ENCODE measurements at places on chromosomes 12 and 14. TPM values are rescaled to one million over a fixed set of nuclear protein-coding genes. Genes with fewer than 3 reads are reported as not detected.

Gene SELPLG
- 1.5 TPM for total RNA-seq

DNA sequence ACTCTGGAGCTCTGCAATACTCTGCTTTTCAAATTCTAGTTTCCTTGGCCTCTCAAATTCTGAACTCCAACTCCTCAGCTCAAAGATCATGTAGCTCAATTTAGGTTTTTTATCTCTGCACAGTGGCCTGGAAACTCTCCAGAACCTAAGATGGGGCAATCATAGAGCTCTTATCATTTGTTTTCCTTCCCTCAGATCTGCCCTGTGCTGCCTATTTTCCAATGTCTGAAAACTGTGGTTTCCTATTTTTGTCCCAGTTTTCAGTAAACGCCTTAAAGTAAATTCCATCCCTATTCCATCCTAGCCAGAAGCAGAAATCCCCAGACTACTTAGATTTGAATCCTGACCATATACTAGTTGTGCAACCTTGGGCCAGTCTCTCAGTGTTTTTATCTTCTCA, 73.2 kb downstream of the CEP83 start:
- DNase-seq, result no peak

GRCh38 chr14:71121711-71122110, 214.5 kb downstream of the PCNX1 start:
- DNase-seq, result no peak

DNA sequence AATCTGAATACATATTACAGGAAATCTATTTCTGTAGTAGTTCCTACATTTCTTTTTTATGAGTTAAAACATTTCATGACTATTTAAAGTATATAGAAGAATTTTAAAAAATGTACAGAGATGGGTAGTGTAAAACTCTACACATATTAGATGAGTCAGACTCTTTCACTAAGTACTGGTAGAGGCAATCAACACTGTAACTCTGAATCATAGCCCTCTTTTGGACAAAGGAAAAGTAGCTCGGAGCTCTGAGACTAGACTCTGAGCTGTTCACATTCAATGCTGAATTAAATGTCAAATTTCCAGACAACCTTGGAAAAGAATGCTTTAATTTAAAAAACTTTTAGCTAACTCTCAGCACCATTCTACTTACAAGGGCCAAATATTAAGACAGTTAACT, 3.4 kb downstream of the PTCSC3 start:
- DNase-seq, result no peak

Data from uterus (tissue), 4 donors.